ENCODE measurements at places on chromosomes 2 and 18.

DNA sequence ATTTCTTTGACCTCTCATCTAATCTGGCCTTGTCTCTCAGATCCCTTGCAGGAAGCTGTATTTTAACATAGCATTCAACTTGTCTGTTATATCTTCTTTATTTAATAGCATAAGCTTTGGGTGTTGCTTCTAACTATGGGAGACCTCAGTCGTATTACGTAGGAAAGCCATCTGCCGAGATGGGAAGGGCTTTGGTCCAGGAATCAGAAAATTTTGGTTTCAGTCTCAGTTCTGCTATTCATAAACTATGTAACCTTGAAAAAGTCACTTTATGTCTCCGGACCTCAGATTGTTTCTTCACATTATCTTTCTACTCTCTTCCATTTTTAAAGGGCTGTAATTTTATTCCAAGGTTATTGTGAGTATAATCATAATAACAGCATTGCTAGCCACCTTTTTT is 297.7 kb downstream of the SATB2 start:
- DNase-seq: no peak

GRCh38 chr2:118249531-118249930 is 161.3 kb downstream of the INSIG2 start:
- DNase-seq: no peak

DNA sequence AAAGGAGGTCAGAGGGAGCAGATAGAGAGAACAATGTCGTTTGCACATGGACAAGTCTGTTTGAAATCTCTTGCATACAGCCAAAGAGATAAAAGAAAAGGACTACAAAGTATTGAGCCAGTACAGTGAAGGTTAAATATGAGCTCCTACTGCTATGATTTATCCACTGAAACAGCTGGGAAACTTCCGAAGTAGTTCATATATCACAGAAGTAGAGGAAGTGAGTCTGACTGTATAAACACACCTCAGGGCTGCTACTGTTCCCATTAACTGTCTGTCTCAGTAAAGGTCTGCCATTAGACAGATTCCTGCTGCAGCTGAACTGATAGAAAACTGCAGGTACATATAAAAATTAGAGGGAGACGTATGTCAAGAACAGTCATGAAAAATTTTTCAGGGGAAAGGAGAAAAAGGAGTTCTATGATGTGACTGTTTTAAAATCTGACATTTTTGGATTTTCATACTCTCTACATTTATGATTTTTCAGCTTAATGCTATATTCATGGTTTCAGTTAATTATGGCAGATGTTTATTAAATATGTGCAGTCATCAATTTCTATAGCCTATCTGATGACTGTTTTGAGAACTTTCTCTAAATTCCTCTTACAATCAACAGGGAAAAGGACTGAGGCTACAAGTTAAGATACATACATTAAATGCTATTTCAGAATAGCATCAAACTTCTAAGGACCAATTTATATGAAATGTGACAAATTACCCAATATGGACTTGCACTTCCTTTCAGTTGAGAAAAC is 364.7 kb downstream of the ERBB4 start:
- no peak for DNase-seq

- peak; percentile 60 for DNase-seq
Measured at GRCh38 chr2:231687133-231687852, 21.0 kb upstream of the PTMA start.

GRCh38 chr18:9914584-9915290 is 921 bp downstream of the VAPA start:
- peak; percentile 73 for DNase-seq

Measured in activated CD4-positive, alpha-beta T cell treated with anti-CD3 and anti-CD28 coated beads, Interleukin-2, amount 50 U/mL, for 4 hours (primary cell).